Forelimb muscle (tissue), 1 donor: ENCODE measurements at places on chromosomes 13 and 19. TPM values are rescaled to one million over a fixed set of nuclear protein-coding genes. Genes with fewer than 3 reads are reported as not detected.
A peak's percentile ranks its signal among the peaks of the same experiment; 100 is the strongest.

GRCh38 chr13:28573595-28574373 lies 78.9 kb upstream of the FLT1 start:
- no peak for DNase-seq

GRCh38 chr19:30512176-30513081 lies 140.2 kb downstream of the ZNF536 start:
- DNase-seq = peak; percentile 48

CLEC11A gene
- 24.4 TPM for polyA plus RNA-seq

DNA sequence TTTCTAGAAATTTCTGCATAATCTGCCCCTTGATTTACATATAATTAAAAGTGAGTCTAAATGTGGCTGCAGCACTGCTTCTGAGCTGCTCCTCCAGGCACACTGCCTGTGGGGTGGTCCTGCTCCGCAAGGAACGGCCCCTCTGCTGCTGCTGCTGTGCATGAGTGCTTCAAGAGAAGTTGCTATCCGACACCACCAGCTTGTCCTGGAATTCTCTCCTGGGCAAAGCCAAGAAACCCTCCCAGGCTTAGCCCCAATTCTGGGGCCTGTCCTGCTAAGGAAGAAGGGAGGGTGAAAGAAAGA lies 7.5 kb upstream of the PDCD5 start:
- DNase-seq = no peak

DNA sequence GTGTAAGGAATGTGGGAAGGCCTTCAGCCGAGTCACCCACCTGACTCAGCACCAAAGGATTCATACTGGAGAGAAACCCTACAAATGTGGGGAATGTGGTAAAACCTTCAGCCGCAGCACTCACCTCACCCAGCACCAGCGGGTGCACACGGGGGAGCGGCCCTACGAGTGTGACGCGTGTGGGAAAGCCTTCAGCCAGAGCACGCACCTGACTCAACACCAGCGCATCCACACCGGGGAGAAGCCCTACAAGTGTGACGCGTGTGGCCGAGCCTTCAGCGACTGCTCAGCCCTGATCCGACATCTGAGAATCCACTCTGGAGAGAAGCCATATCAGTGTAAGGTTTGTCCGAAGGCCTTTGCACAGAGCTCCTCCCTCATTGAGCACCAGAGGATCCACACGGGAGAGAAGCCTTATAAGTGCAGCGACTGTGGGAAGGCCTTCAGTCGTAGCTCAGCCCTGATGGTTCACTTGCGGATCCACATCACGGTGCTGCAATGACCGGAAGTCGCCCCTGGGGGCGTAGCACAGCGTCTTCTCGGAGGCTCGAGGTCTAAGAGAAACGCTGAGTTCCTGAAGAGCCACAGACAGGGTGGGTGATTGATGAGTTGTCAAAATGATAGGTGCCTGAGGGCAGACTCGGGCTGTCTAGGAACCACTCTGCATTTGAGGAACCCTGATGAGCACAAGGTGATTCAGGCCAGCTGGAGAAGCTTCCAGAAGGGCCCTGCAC lies 12.2 kb downstream of the ZSCAN22 start:
- no peak for DNase-seq

DNA sequence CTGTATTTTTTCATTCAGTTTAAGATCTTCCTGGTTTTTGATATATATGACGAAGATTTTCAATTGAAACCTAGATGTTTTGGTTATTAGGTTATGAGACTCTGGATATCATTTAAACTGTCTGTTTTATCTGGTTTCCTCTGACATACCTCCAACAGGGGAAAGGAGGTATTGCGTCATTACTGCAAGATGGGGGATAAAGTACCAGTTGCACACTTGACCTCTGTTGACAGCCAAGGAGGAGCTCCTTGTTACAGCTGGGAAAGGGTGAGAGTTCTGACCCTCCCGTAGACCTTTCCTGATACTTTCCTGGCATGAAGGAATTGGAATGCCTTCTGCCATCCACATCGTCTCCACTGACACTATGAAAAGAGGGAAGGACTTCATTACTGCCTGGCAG lies 82.0 kb upstream of the SHISA2 start:
- no peak for DNase-seq

- no peak for DNase-seq
Measured at GRCh38 chr13:106276876-106277275, 258.6 kb downstream of the EFNB2 start.
